ENCODE measurements at places on chromosomes 1 and 21. TPM values are rescaled to one million over a fixed set of nuclear protein-coding genes. Genes with fewer than 3 reads are reported as not detected.

DNA sequence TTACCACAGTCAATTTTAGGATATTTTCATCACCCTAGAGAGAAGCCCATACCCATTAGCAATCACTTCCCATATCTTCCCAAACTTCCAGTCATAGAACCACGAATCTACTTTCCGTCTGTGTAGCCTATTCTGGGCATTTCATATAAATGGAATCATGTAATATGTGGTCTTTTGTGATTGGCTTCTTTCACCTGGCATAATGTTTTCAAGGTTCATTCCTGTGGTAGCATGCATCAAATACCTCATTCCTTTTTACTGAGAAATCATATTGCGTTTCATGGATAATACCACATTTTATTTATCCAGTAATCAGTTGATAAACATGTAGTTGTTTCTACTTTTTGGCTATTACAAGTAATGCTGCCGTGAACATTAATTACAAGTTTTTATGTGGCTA, 21.5 kb downstream of the DESI2 start:
- no peak for DNase-seq

ANGPTL3 gene
- not detected for total RNA-seq

- DNase-seq = no peak
Observed at GRCh38 chr1:3880429-3881192, 19.5 kb downstream of the C1orf174 start.

C1orf167 gene
- total RNA-seq = not detected

GRCh38 chr1:37240897-37241296, 206.6 kb upstream of the GRIK3 start:
- DNase-seq = no peak

GRCh38 chr1:162172311-162173102, 103.0 kb downstream of the NOS1AP start:
- no peak for DNase-seq

- DNase-seq = no peak
Observed at GRCh38 chr1:2378956-2379732, 12.2 kb downstream of the MORN1 start.

ASCL5 gene
- not detected for total RNA-seq

- no peak for DNase-seq
Observed at GRCh38 chr1:72366466-72366865, 84.1 kb upstream of the NEGR1 start.

DNA sequence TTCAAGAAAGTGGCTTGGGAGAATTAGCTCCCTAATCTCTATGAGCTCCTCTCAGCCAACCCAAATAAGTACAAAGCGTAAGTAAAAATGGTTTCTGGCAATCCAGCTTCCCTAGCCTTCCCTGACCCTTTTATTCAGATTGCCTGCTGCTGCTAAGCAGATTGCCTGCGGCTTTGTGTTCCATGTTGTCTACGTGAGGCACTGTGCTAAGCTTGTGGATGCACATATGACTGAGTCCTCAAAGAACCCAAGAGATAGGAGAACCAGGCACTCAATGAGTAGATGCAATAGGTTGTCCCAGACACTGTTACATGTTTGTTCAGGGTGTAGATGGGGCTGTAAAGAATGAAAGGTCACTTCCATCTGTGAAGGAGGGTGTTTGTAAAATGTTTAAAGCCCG, 6.3 kb upstream of the OSBPL9 start:
- DNase-seq = no peak

DNA sequence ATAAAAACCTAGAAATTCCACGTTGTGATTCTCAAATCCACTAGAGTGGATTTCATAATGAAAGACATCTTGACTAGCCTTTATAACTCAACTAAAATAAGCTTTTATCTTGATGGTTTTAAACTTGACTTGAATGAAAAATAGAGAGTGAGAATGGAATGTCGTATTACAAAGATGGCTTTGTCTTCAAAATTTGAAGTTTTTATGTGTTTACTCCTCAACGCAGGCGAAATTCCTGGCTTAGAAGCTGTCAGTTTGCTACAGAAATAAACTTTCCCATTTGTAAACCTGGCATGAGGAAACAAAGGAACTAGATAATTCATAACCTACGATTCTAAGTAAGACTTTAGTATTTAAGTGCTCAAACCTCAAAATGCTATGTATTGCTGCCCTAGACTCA, 90.0 kb upstream of the KRTAP19-8 start:
- DNase-seq = no peak

DNA sequence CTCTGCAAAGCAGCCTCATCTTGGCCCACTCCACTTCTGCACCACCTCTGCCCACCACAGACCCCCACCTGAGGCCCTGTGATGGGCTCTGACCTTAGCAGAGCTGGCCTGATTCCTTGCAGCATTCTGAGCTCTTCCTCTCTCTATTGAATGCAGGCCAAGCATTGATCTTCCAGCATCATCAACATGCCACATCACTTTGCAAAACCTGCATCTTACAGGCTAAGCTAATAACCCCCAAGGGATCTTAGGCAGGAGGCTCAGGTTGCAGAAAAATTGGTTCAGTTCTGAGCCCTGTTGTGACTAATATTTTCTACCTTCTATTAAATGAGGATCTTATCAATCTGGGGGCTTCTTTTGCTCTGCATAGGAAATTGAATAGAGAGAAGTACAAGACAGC, 78.7 kb downstream of the ATP1A1 start:
- DNase-seq = no peak

- no peak for DNase-seq
Observed at GRCh38 chr1:87927391-87928280, 599.0 kb downstream of the LMO4 start.

- no peak for DNase-seq
Observed at GRCh38 chr1:45585110-45585426, 1.2 kb downstream of the NASP start.

SERTAD4 gene
- not detected for total RNA-seq

- no peak for DNase-seq
Observed at GRCh38 chr1:50995651-50996050, 25.6 kb downstream of the CDKN2C start.

KCNA2 gene
- 0.19 TPM for total RNA-seq

GRCh38 chr1:156075162-156075561, 7.1 kb downstream of the MEX3A start:
- no peak for DNase-seq
